ENCODE measurements at places on chromosomes 16 and 17.

DNA sequence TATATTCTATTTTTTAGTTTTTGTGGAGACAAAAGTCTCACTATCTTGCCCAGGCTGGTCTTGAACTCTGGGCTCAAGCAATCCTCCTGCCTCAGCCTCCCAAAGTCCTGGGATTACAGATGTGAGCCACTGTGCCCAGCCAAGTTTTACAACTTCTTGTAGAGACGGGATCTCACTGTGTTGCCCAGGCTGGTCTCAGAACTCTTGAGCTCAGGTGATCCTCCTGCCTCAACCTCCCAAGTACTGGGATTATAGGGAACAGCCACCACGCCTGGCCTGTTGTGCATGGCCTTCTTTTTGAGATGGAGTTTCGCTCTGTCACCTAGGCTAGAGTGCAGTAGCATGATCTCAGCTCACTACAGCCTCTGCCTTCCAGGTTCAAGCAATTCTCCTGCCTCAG lies 6.2 kb upstream of the CENPT start:
- H3K4me1 ChIP-seq: peaks cover 32% of the 10 kb centered on the region
- no peaks in the 10 kb centered on the region for H3K27me3 ChIP-seq
- peaks cover 10% of the 10 kb centered on the region for H3K36me3 ChIP-seq

DNA sequence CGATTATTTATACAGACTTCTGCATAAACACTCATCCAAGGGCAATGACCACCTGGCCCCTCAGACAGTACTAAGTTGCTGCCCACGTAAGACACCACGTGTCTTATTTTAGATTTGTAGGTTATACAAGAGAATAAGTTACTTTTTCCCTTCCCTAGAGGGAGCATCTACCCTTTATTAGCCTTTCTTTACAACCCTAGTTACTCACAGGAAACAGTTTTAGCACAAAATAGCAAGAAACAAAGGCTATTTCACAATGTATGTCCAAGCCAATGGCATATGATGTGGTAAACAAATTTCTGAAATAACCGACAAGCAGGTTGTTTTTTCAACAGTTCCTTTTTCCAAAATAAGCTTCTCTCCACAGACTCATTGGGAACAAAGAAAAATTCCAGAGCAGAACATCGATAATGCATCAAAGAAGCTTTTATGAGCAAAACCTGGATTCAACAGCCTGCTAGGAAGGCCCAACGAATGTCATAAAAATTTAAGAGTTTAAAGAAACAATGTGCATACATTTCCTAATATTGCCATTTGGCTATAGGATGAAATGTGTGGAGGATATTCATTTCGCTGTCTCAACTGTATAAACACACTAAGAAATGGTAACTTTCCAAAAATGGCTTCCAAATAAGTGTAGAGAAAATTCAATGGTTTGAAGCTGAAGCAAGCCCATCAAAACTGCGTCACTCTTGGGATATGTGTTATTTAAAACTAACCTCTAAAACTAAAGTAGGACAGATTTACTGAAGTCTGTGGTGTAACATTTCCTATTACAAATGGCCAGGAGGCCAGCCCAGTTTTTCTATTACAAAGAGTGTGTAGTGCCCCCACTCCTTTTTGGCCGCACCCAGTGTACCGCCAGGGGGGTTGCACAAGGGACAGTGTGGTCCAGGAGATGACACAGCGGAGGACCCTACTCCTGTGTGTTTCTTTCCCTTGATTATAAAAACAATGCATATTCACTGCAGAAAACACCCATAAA lies 50.4 kb upstream of the ERN1 start:
- H3K27ac ChIP-seq: peak overlapping the region; percentile 53
- no peaks in the 10 kb centered on the region for H3K36me3 ChIP-seq
- no peak overlapping the region for H3K4me3 ChIP-seq
- no peaks in the 10 kb centered on the region for H3K27me3 ChIP-seq
- H3K4me1 ChIP-seq: peaks cover 43% of the 10 kb centered on the region
- peak; percentile 73 for DNase-seq

DNA sequence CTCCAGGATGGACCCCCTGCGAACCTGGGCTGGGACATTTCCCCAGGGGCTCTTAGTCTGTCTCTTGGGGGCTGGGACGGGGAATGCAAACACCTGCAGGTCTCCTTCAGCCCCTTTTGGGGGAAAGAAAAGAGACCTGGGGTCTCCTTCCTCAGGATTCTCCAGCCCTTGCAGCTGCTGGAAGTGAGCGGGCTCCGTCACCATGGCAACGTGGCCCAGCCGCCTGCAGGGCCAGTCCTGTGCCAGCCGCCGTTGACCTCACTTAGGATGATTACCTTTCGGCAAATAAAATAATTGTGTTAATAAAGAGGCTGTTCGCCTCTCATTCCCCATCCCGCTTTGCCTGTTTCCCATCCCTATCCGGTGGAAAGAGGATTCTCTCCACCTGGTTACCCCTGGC lies 25.7 kb downstream of the MRM1 start:
- no peaks in the 10 kb centered on the region for H3K36me3 ChIP-seq
- peaks cover 7% of the 10 kb centered on the region for H3K27me3 ChIP-seq
- no peak for DNase-seq
- H3K4me3 ChIP-seq: no peak overlapping the region

- no peak overlapping the region for H3K27ac ChIP-seq
- H3K36me3 ChIP-seq: no peaks in the 10 kb centered on the region
- H3K4me3 ChIP-seq: no peak overlapping the region
- H3K27me3 ChIP-seq: no peaks in the 10 kb centered on the region
Observed at GRCh38 chr16:11285842-11286241, 4.7 kb upstream of the PRM1 start.

DNA sequence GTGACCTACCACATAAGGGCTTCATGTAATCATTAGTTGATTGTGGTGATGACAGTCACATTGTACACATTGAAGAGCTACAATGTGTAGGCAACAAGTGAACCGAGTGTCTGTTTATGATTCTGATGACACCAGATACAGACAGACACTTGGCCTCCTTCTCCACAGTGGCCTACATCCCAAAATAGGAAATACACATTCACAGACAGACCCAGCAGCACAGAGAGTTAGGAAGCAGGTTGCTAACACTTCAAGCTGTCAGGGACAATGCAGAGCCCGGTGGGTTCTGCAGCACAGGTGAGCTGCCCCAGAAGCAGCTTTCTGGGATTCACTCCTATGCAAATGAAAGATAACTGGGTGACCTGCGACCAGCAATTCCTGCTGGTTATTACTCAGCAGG lies 72.2 kb downstream of the CDH11 start:
- no peaks in the 10 kb centered on the region for H3K4me1 ChIP-seq
- no peaks in the 10 kb centered on the region for H3K27me3 ChIP-seq
- H3K27ac ChIP-seq: no peak overlapping the region

Data from lower lobe of right lung (tissue), 2 donors.